NCI-H524 (cell line): ENCODE measurements at places on chromosomes 7 and 10.

DNA sequence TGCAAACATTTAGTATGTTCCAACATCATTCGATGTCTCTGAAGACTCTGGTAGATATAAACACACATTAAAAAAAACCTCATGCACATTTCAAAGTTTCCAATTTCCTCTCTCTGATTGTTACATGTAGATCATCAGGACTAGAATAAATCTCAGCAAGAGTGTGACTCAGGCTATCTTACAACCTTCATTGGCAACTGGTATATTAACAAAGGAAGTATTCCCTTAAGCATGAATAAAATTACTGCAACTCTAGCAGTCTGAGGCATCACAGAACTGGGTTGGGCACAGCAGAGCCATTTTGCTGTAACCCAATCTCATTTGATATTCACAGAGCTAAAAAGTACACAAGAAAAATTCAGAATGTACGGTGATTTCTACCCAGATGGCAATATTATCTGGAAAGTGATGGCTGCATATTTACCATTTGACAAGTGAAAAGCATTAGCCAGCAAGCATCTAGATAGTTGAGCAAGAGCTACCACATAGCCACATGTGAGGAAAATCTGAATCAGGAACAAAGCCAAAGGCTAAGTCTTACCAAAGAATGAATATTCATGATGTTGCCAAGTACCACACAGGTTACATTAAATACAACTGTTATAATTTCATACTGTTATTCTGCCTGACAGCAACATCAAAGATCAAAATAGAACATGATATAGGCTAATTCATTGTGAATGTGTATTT is 232.2 kb downstream of the CRPPA start:
- DNase-seq = no peak

DNA sequence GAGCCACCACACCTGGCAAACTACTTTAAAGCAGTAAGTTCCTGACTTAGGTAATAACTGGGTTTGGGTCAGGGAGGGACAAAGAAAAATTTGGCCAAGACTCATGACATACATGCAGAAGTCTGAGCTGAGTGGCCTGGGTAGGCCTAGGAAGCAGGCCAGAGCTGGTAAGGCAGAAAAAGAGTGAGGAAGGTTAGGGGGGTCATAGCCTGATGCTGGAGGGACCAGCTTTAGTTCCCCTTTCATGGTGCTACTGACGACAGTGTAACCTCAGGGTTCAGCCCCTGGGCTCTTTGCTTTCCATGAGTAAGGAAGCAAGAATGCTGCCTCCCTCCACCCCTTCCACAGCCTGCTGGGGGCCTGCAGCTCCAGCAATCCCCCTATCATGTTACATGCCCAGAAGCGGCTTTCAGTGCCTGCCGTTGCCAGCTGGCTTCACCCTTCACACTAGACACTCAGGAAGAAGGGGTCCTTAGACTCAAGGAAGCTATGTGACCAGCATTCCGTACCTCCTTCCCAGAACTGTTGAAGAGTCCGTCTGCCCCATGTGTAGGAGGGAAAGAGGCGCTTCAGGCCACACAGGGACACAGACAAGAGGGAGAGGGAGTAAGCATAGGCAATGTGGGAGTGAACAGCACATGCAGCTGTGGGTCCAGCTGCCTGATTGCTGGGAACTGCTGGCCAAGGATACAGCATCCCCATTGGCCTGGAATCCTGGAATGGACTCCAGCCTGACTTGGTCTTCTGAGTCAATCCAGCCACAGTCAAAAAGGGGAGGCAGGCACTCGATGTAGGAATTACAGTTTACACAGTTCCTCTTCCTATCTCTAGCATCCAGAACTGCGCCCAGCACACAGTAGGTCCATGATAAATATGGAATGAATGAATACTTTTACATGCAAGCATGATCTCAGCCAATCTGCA is 4.1 kb upstream of the PLAU start:
- peak; percentile 47 for DNase-seq

GRCh38 chr7:128003167-128003566 is 28.1 kb downstream of the LRRC4 start:
- no peak for DNase-seq

DNA sequence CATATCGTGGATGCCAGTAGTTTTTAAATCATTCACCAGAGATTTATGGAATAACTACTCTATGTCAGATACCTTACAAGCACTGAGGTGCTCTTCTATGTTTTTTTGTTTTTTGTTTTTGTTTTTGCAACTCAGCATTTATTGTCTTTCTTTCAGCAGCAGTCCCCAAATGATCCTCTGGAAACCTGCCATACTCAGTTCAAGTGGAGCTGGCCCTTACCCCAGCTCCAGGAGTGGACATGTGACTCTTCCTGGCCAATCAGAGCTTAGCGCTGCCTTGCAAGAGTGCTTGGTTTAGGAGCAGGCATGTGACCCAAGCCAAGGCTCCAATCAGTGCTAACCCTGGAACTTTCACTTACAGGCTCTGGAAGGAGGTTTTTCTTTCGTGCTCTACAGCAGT is 356.6 kb upstream of the ZMIZ1 start:
- DNase-seq = no peak
